ENCODE measurements at places on chromosomes 12 and 14.

DNA sequence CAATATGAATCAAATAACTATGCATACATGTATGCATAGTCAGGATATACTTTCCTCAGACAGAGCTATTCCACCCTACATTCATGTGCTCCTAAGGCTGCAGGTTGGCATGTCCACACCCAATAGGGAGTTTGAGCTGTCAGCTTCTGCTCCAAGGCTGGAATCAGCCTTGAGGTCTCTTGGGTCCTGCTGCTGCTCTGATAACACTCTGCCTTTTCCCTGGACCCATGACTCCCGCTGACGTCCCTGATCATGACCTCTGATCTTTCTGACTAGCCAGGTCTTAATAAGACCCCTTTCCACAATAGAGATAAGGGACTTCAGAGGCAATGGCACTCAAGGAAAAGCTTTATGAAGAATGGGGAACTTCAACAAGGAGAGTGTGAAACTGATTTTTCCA is 5.7 kb downstream of the PITPNM2 start:
- DNase-seq = no peak

GRCh38 chr14:100668352-100668751 is 58.3 kb upstream of the DLK1 start:
- DNase-seq = no peak

DNA sequence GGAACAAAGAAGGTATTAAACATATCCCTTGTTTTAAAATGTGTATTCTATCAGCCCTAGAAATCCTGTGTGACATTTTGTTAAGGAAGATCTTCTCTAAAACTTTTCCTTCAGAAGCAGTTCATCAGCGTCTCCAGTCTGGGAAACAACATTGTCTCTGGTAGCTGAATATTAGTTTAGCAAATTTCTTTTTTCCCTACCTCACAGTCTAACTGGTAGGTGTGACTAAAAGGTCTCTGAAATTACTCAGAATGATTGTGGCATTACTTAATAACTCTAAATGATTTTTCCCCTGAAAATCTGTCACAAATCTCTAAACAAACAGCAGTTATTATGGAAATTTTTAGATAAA is 1044.8 kb downstream of the FLRT2 start:
- no peak for DNase-seq

DNA sequence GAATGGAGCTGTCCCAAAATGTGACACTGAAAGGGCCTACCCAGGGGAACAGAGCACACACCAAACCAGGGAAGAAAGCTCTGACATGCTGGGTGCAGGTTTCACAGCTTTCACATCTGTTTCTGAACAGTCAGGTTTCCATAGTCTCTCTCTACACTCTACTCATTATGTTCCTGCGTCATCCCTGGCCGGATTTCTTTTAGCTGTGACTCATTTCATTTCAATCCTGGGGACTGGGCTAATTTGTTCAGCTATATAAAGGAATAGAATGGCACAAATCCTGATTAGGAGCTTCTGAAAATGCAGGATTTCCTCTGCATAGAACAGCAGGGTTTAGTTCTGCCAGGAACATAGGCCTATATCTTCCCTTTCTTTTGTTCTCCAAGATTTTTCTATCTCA is 649.8 kb downstream of the RPS29 start:
- DNase-seq = no peak

GRCh38 chr12:107133462-107133861 is 40.1 kb upstream of the CRY1 start:
- no peak for DNase-seq

GRCh38 chr14:92677087-92677668 is 71.2 kb downstream of the LGMN start:
- DNase-seq = peak; percentile 82

DNA sequence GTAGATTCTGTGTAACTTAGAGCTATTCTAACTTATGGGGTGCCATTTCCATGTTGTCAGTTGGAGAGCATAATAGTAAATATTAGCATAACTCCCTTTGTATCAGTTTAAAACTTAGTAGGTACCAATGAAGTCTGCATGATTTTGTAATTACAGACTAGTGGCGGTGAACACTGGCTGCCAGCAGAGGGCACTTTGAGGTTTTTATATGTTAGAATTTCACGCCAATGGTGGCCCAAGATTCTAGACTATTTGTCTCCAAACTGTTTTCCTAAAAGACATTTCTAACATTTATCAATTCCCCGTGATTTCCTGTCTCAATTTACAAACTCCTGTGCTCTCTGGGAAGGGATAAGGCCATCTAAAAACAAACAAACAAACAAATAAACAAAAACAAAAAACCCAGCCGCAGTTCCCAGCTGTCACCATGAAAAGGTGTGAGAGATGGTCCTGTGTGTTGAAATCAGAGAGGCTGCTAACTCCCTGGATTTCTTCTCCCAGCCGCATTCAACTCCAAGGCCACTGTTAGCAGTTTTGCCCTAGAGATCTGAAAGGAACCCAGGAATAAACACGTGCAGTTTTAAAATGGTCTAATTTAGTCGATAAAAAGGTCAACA is 57.6 kb downstream of the BRMS1L start:
- DNase-seq = peak; percentile 36

GRCh38 chr12:53532524-53533445 is 25.5 kb upstream of the NPFF start:
- DNase-seq = no peak

GRCh38 chr12:6818222-6818621 is 3.4 kb upstream of the GPR162 start:
- DNase-seq = no peak

GRCh38 chr12:43957732-43958372 is 122.0 kb downstream of the TMEM117 start:
- peak; percentile 20 for DNase-seq

DNA sequence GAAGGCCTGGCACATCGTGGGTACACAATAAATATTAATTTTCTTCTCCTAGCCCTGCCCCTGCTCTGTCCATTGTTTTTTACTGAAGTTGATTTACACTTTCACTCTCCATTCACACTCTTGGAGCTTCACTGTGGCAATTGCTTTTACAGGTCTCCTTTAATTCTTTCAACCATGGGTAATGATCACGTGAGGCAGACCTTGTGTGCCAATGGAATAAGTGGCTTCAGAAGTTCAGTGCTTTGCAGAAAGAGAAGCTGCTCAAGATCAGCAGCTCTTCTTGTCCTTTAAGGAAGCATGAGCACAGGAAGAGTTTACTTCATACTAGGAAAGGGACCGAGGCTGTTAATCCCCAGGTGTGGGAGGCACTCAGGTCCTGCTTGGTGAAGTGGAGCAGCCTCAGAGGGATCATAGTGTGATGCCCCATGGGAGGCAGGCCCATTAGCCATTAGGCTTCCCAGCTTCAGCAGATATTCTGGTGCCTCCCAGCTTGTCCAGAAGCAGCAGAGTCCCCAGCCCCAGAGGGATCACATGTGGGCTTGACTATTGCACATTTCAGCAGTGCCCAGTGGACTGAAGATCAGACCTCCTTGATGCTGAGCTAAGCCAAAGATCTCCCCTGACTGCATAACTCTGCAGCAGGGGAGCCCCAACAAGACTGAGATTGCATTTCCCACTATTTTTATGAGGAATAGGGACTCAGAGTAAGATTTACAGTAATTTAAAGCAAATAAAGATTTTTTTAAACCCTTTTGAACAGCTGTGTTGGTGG is 5.0 kb upstream of the SLC35F4 start:
- DNase-seq = no peak

DNA sequence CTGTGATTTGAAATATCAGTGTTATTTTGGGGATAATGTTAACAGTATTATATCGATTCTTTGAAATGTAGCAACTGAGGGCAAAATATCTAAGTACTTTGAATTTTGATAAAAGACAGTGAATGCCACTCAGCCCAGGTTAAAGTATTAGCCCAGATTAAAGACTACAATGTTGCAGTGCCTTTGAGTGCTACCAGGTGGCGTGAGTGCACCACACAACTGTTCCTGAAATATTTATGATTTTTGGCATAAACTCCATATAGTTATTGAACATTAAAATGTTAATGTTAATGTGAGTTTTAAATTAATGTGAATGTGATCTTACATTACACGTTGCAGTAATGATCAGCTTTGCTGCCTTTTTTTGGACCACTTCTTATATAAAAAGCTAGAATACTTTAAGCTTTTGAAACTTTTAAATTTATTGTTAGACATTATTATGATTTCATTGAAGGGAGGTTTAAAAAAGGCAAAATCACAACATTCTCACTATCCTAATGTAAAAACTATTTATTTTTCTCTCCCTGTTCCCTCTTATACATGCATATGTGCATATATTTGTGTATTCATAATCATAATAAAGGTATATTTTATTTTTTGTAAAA is 22.5 kb downstream of the MRPS35 start:
- DNase-seq = no peak

DNA sequence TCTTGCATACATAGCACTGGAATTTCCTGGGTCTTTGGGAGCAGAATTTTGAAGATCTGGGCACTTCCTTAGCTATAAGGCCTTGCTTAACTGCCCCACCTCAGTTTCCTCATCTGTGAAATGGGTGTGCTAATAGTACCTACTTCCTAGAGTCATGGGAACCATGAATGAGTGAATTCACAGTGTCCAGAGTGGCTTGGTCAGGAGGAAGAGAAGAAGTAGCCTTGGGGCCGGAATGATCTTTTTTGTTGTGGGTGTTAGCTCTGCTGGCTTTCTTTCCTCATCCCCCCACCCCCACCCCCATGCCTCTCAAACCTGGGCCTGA is 2.4 kb downstream of the SH2B3 start:
- no peak for DNase-seq

DNA sequence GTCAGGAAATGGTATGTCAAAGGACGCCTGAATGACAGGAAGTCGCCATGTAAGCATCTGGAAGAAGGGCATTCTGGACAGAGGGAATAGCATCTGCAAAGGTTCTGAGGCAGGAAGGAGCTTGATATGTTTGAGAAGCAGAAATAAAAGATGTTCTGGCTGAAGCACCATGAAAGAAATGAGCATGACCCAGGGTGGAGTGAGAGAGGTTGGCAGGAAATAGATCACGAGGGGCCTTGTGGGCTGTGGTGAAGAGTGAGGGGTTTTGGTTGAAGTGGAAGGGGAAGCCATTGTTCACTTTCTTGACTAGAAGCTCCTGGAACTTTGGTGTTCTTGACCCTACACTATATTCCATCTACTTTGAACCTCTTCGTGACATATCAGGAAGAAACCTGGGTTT is 99.4 kb upstream of the PARP11 start:
- no peak for DNase-seq

DNA sequence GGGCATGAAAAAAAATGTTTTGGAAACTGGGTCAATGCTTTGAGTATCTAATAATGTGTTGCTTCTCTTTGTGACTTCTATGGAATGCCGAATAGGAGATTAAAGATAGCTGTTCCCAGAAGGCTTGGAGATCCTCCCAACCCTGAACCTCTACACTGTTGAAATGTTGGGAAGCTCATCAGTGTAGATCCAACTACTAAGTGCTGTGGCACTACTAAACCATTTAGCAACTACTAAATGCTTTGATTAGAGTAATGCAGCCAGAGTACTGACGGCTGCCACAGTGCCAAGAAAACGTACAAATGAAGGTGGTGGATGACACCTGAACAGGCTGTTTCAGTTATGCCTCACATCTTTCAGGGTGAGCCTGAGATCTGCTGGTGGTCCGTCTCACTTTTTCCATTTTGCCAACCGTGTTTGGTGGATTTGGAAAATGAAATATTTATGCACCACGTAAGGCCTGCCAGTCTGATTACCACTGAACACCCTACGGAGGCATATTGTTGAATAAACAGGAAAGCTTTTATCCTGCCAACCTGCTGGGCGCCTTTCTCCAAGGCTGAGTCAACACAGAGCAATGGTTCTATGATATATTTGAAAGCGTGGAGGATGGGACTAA is 938.0 kb upstream of the FLRT2 start:
- DNase-seq = no peak

- no peak for DNase-seq
Observed at GRCh38 chr14:91409928-91410718, 7.5 kb downstream of the CCDC88C start.

GRCh38 chr12:11695321-11695720 is 45.8 kb downstream of the ETV6 start:
- no peak for DNase-seq

- no peak for DNase-seq
Observed at GRCh38 chr12:48630346-48630745, 51.7 kb downstream of the KANSL2 start.

DNA sequence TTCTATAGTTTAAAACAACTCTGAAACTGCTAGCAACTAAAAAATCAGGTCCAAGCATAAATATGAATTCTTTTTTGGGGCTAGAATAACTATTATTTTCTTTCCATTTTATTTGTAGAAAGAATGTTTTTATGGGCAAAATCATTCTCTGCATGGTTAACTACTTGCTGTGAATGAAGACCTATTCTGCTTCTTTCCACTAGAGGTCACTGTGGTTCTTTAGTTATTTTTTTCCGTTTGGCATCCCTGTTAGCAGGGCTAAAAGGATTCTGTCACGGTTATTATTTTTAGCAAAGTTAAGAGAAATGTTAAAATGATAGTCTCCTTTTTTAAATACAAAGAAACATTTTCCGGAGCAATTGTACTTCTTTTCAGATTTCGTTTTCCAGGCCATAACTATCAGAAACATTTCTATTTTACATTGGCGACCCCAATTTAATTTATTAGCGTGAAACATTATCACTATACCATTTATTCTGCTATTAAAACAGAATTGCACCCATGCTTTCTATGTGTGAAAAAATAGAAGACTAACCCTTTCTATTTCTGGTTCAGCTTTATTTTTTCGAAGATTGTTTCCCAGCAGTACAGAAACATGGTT is 404.8 kb downstream of the ATP23 start:
- DNase-seq = no peak

- DNase-seq = no peak
Observed at GRCh38 chr12:129195081-129195480, 341.8 kb downstream of the GLT1D1 start.

DNA sequence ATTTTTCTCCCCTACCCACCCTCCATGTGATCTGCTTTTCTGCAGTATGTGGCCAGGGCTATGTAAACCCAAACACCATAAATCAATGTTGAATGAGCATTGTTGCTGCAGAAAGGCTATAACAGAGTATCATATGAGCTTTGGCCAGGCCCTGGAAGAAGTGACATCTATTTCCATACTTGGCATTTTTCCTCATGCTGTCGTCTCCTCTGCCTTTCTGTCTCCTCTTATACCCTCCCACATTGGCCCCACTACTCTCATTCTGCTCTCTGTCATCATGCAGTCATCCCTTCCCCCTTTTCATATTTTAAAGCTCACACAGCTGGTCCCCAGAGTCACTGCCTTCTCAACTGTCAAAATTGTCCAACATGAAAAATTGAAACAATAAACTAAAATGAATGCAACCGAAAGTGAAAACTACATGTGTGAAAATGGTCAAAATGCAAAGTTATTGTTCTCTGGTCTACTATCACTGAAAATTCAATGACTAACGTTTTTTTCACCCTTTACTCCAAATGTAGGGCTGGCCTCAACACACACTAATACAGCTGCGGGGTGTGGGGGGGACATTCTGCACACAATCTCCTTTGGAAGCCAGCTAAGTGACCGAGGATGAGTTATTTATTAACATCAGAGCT is 290.7 kb upstream of the TMPO start:
- DNase-seq = no peak

- no peak for DNase-seq
Observed at GRCh38 chr14:90053044-90053443, 8.8 kb upstream of the KCNK13 start.

GRCh38 chr12:25876383-25877045 is 82.0 kb upstream of the RASSF8 start:
- no peak for DNase-seq

- peak; percentile 97 for DNase-seq
Observed at GRCh38 chr12:1795785-1796514, 24.4 kb upstream of the LRTM2 start.

- DNase-seq = no peak
Observed at GRCh38 chr14:89458713-89459420, 41.8 kb upstream of the FOXN3 start.
